ENCODE measurements at places on chromosomes 7 and 10.

DNA sequence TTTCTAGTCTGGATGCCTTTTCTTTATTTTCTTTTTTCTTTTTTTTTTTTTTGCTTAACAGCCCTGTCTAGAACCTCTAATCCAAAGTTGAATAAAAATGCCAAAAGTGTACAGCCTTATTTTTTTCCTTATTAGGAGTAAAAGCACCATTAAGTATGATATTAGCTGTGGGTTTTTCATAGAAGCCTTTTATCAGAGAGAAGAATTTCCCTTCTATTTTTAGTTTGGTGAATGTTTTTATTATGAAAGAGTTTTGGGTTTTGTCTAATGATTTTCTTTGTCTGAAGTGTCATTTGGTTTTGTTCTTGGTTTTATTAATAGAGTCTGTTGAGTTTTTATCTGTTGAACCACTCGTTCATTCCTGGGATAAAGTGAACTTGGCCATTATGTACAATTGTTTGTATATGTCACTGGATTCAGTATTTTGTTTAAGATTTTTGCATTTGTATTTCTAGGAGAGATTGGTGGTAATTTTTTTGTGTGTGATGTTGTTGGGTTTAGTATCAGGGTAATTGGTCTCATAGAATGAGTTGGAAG is 49.5 kb downstream of the PALS2 start:
- no peak for DNase-seq

DNA sequence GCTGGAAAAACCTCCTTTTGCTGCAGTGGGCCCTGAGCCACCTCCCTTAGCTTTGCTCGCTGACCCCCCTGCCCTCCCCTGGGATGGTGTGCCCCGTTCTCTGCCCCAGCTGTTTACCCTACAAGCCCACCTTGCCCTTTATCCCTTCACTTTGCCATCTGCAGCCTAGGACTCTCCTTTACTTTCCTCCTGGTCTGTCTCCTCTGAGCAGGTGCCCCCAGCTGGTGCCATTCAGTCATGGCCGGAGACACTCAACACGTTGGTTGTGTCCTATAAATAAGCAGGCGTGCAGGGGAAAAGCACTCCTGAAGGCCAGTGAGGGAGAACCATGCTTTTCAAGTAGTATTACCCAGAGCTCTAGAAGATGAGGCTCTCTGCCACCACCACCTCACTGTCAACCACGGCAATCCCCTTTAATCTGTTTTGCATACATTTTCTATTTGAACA is 6.1 kb downstream of the RASSF4 start:
- DNase-seq, result no peak

- DNase-seq, result no peak
Observed at GRCh38 chr7:155710031-155710430, 65.6 kb downstream of the RBM33 start.

DNA sequence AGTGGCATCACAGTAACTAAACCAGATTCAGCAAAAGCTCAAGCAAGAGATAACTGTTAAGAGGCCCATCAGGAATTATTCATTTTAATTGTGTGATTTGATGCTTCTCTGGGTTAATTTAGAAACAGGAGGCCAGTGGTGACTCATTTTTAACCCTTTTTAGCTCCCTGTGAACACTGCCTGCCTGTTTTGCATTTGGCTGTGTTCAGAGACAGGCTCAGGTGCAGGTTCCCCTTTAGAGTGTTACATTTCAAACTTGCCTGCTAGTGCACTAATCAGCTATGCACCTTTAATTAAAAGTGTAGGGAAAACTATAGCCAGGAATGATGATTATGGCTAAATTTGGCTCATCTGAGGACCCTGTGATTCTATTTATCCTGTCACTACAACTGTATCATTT is 6.5 kb downstream of the STAMBPL1 start:
- DNase-seq, result no peak

- DNase-seq, result no peak
Observed at GRCh38 chr7:84218681-84219080, 24.1 kb upstream of the SEMA3A start.

DNA sequence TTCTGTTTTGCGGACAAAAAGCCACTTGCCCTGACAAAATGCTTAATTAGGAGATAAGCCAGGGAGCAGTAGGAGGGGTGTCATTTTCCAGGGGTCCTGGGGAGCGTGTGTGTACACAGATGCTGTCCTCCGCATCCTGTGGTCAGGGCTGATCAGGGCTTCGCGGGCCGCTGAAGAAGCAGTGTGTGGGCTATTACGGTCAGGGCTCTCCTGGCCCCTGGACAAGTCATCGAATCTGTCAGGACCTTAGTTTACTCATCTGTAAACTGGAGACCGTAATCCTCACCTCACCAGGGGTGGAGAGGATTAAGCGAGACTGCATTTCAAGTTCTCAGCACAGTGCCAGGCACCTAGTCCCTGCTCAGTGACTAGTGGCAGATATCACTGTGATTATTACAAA is 26.0 kb upstream of the MXI1 start:
- no peak for DNase-seq

- DNase-seq, result no peak
Observed at GRCh38 chr7:146131701-146132100, 15.1 kb downstream of the CNTNAP2 start.

- DNase-seq, result no peak
Observed at GRCh38 chr10:69107699-69108098, 16.3 kb upstream of the VPS26A start.

GRCh38 chr7:134452991-134453473 is 5.9 kb downstream of the AKR1B1 start:
- no peak for DNase-seq

GRCh38 chr7:79681454-79681853 is 228.0 kb upstream of the MAGI2 start:
- DNase-seq, result no peak

GRCh38 chr10:10850214-10850613 is 167.5 kb upstream of the CELF2 start:
- DNase-seq, result no peak

- no peak for DNase-seq
Observed at GRCh38 chr7:69199041-69199440, 399.2 kb upstream of the AUTS2 start.

GRCh38 chr7:48217266-48217665 is 46.0 kb downstream of the ABCA13 start:
- DNase-seq, result no peak

DNA sequence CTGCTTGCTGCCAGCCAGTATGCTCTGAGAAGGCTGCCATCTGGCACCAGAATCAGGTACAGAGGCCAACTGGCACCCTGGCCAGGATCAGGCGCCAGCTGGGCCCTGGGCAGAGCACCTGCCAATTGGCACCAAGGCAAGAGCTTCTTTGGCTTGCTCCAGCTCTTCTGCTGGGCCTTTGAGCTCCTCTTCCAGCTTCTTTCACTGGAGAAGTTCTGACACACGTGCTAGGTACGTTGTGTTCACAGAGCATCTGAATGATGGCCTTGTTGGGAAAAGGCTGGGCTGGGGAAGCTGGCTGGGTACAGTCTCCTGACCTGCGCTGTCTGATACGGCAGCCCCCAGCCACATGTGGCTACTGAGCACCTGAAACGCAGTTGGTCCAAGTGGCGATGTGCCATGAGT is 31.7 kb upstream of the OPALIN start:
- DNase-seq, result no peak

- no peak for DNase-seq
Observed at GRCh38 chr7:140006600-140006999, 56.2 kb downstream of the PARP12 start.

- no peak for DNase-seq
Observed at GRCh38 chr7:137091396-137091795, 222.9 kb downstream of the CHRM2 start.

- no peak for DNase-seq
Observed at GRCh38 chr10:16280595-16280994, 156.2 kb upstream of the PTER start.

DNA sequence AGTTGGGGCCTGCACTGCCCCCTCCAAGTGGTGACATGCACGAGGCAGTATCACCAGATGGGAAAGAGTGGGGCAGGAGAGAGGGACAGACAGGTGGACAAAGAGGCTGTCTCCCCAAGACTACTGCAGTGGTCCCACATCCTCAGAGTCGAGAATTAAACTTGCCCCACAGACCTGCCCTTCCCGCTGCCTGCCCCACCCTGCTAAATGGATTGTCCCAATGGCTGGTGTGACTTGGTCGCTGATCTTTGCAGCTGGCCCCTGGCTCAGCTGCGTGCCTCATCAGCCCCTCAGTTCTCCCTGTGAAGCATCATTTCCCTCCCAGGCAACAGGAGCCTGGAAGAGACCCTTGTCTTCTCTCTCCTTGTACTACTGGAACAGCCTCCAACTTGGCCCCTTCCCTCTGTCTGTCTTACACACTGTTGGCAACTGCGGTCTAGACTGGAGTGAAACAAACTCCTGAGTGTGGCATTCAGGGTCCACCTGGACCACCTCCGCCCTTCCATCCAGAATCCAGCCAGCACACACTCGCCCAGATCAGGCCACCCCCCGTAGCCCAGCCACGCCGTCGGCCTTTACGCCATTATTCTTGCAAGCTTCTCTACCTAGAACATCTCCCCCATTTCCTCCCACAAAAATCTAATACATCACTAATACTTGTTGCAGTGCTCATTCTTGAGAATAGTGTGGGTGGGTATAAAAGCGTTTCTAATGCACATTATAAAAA is 275.1 kb downstream of the CELF2 start:
- DNase-seq, result no peak

GRCh38 chr7:120052884-120053382 is 220.0 kb upstream of the KCND2 start:
- DNase-seq, result no peak

- no peak for DNase-seq
Observed at GRCh38 chr10:78595269-78595619, 473.5 kb upstream of the ZMIZ1 start.

GRCh38 chr10:26380815-26381214 is 57.3 kb upstream of the APBB1IP start:
- DNase-seq, result no peak

GRCh38 chr7:158274404-158274811 is 313.2 kb downstream of the PTPRN2 start:
- DNase-seq, result no peak

DNA sequence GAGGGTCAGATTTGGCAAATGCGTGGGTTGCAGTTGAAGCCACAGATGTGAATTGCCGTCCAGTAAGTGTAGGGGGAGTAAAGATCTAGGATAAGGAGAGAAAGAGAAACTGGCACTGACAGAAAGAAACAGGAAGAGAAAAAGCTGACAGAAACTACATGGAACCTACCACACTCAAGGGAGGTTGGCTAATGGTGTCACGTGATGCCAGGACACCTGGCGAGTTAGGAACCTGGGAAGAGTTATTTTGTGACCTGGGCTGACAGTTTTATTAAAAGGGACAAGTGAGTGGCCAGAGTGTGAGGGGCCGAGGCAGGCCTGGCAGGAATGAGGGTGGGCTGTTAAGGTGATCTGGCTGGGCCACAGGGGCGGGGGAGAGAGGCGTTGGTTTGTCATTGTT is 188.7 kb downstream of the ADARB2 start:
- DNase-seq, result peak; percentile 30

- DNase-seq, result no peak
Observed at GRCh38 chr10:130038019-130038555, 72.5 kb downstream of the C10orf143 start.

DNA sequence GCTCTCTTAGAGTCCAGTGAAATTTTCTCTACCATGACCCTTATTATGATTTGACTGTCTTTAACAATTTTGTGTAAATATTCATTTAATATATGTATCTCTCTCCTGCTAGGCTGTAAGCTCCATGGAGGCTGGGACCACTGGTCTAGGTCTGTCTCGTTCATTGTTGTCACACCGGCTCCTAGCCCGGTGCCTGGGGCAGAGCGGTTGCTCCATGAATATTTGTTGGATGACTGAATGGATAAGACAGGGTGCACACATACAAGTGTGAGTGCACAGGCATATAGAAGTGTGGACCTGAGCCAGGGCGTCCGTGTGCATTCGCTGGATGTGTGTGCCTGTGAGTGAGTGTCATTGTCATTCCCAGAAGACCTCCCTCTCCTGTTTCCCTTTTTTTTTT is 20.9 kb upstream of the LBX1 start:
- no peak for DNase-seq

DNA sequence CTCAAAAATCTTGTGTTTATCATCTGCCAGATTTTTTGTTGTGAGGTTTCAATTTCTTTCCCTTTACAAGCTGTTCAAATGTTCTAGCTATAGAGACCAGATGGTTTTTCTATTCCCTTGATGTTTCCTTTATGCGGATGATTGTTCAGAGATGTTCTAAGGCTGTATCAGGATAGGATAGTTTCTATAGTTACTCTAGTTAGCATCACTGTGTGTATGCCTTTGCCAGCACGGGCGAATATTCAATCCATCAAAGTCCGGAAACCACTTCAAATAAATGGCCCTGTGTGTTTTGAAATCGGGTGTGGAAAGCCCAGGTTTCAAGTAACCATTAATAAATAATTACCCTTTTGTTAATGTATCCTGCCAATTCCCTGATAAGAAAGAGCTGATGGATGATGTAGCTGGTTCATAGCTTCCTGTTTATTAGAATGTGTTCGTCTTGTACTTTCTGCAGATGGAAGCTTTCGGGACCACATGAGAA is 149.8 kb upstream of the PRKCQ start:
- DNase-seq, result no peak

DNA sequence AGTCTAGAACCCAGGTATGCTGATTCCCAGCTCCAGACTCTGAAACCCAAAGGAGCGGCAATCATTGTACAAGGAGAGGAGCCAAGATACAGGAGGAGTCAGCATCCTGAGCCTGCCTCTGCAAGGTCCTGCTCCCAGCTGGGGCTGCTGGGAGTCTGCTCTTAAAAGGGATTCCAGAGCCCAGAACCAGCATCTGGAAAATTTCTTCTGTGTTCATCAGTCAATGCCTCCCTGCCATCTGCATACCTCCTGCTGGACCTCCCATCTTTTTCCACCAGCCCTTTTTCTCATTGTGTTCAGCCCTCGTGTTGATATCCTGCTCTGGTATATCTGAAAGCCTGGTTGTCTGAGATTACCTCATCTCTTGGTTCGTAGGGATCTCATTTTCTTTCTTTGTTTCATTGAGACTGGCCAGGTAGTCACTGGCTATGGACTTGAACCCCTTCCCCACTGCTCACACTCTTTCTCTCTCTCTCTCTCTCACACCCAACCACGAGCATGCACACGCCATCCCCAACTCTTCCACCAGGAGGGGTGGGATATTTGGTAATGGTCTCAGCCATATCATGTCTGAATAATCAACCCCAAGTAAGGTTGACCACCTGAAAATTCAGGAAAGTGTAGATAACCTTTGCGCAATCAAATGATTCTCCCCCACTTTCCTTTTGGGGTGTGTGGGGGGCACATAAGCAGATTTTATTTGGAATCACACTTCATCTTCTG is 608.8 kb downstream of the LRMDA start:
- no peak for DNase-seq

GRCh38 chr10:86443069-86443468 is 76.5 kb upstream of the GRID1 start:
- DNase-seq, result no peak

DNA sequence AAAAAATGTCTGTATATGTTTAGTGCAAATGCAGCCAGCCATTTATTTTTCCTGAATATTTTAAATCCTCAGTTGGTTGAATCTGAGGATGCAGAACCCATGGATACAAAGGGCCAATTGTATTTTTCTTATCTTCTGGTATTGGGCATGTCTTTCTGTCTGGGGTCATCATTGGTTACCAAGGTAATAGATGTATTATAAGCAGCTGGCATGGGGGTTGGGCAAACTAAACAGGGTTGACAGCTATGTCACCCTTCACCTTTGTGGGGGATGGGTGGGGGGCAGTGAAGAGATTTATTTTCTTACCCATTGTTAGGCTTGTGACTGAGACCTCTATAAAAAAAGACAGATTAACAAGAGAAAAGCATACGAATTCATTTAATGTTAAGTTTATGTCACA is 38.8 kb downstream of the CDHR3 start:
- DNase-seq, result no peak

- no peak for DNase-seq
Observed at GRCh38 chr10:120588311-120588710, 131.3 kb downstream of the PLPP4 start.

- DNase-seq, result no peak
Observed at GRCh38 chr7:106094780-106095179, 17.3 kb downstream of the SYPL1 start.

All from GM19239 (cell line).